Panc1 (cell line): ENCODE measurements at places on chromosomes 12 and 14. TPM values are rescaled to one million over a fixed set of nuclear protein-coding genes. Genes with fewer than 3 reads are reported as not detected.

ACRBP gene
- total RNA-seq = 0.54 TPM

GRCh38 chr14:103444837-103445524 lies 59.8 kb downstream of the MARK3 start:
- DNase-seq = no peak

CRACR2A gene
- 0.92 TPM for total RNA-seq

BDKRB2 gene
- 0.05 TPM for total RNA-seq

DNA sequence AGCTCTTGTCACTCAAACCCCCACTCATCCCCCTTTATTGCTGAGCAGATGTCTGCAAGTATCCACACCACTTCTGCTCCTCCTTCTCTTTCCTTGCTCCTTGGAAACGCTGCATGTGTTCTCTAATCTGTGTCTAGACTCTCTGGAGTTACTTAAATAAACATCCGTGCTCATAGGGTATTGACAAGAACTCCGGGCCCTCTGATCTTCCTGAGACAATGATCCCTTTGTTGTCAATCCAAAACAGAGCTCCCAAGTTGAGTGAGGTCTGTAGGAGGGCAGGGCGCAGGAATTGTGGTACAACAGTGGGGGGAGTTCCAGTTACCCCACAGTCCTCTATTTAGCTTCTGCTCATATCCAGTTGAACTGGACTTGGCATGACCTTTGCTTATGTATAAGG lies 489.0 kb downstream of the SNAPC1 start:
- DNase-seq = no peak

GRCh38 chr12:128771681-128772080 lies 52.1 kb downstream of the SLC15A4 start:
- DNase-seq = no peak

DNA sequence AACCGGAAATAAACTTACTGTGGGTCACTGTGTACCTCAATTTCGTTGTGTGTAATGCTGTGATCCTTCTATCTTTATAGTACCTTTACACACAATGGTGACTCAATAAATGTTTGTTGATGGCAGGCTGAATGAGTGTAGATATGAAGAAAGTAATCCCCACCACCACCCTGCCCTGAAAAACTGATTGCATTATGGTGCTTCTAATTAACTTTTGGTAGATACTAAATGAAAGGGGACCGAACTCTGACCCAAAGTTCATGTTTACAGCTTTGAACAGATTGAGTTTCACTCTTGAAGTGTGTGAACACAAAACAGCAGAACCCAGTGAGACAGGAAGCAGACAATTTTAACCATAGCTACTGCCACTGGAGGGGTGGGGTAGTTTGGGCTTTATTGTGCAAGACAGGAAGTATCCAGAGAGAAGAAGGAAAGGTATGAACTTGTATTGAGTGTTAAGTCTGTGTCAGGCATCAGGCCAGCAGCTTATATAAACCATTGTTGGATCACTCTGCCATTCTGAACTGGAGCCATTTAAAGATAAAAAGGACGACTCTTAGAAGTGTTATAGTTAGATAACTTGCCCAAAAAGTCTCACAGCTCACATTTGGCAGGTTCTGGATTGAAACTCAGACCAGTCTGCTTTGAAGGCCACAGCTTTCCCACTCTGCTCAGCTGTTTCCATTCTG lies 197.0 kb upstream of the AMIGO2 start:
- no peak for DNase-seq

ASCL1 gene
- not detected for total RNA-seq

ACYP1 gene
- total RNA-seq = 21.3 TPM

DNA sequence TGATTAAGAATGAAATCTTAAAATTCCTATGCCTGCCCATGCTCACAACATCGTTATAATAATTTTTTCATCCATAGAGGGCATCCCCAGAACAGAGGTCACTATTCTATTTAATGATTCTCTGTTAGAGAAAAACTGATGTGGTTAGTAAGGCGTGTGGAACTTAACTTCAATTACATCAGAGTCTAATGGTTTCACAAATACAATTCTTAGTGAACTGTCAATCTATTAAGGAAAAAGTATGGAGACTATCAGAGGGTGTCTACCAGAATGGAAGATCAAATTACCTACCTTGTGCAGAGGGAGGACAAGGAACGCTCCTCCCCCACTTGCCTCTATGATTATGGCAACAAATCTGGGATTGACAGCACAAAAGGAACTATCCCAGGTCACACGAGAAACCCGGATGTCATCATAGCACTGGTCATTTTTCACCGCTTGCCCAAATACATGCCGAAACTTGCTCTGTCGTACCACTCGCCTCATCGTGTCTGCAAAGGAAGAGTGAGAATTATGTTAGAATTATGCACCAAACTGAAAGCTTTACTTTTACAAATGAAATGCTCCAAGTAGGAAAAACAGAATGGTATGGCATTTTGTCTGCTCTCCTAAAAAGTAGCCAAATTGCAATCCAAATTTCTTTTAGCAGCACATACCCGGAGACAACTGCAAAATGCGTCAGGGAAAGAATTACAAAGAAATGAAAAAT lies 30.3 kb downstream of the CORO1C start:
- no peak for DNase-seq

GRCh38 chr12:46267825-46268582 lies 839 bp downstream of the SLC38A1 start:
- no peak for DNase-seq

DNA sequence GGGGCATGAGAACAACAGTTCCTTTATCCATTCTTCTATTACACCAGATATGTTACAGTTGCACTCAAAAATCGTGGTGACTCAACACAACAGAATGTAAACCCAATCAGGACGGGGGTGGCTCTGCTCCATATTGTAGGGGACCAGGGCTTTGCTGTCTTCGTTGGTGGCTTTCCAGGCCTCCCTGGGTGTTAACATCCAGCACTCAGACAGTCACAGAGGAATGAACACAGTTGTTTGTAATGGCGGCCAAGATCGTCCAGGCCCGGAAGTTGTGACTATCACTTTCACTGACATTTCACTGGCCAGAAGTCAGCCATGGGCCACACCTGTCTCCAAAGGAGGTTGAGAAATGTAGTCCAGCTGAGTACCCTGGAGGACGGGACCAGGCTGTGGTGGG lies 204.1 kb downstream of the CACNA1C start:
- no peak for DNase-seq

DNA sequence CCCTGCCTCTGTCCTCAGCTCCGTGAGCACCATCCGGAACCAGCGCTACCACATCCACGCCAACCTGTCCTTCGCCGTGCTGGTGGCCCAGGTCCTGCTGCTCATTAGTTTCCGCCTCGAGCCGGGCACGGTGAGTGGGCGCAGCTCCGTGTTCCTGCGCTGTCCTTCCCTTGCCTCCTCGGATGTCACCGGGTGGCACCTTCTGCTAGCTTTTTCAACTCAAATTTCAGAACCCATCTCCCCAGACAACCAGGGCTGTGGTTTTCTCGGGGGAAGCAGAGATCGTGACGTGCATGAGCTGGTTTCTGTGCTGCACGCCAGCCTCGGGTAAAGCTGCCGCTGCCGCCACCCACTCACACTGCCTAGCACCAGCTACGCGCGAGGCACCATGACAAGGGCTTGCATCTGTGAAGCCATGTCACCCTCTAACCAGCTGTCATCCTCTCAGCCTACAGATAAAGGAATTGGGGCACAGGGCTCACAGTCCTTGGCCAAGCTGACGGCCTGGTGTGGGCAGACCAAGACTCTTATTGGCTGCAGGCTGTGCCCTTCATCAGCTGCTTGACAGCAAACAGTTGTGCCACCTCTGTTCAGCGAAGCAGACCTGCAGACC lies 152.1 kb downstream of the ADGRD1 start:
- DNase-seq = no peak

- DNase-seq = no peak
These were observed 132.6 kb downstream of the ITPR2 start for GRCh38 chr12:26700430-26700829.

DNA sequence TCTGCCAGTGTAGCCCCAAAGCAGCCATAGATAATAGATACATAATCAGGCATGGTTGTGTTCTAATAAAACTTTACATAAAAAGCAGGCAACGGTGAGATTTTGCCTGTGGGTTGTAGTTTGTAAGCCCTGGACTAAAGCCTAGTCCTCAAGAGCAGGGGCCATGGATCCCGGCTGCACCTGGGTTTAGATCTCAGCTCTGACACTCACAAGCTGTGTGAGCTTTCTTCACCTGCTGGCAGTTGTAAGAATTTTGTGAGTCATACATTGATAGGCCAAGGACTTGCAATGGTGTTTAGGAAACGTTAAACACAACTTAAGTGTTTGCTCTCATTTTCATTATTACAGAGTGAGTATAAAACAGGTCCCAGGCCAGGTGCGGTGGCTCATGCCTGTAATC lies 395.8 kb upstream of the TBX3 start:
- no peak for DNase-seq

NFATC4 gene
- 0.36 TPM for total RNA-seq

LRRC10 gene
- total RNA-seq = not detected

DNA sequence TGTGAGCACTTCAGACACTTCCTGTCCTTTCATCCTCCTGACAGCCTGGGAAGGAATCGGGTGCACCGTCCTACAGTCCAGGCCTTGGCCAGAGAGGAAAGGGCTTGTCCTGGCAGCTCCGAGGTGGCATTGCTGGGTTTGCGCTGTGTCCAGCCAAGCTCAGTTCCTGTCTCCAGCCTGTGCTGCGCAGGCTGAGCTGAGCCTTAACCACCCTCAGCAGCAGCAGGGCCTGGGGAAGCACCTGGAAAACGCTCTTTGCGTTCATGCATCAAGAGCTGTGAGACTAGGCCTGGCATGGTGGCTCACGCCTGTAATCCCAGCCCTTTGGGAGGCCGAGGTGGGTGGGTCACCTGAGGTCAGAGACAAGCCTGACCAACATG lies 33.7 kb upstream of the EML1 start:
- no peak for DNase-seq

GRCh38 chr14:90062822-90063539 lies 1.2 kb downstream of the KCNK13 start:
- DNase-seq = no peak

DNA sequence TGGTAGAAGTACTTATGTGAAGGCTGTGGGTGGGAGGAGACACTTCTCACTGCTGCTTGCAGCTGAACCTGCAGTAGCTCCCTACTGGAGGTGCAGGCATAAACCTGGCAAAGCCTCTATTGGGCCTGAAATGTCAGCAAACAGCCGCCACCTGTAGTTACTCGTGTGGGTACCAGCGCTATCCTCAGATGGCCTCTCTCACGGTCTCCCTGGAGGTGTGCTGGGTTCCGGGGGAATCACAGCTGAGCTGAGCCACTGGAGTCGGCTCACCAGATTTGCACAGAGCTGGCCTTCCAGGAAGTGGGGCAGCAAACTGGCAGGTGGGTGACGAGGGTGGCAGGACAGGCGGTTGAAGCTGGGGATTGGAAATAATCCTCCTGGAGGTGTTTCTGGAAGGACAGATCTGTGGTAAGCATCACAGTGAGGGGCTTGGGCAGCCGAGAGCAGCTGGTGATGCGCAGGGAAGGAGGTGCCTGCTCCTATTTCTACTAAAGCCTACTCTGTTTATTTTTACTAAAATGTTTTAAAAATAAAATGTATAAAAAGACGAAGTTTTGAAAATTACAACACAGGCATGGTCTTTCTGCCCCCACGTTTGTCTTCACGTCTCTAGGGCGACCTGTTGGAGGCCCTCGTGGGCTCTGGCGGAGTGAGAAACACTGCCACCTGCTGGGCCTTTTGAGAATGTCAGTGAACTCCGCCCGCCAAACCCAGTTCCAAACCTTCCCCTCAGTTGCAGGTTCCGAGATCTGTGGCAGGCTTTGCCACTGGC lies 67.8 kb upstream of the PLEKHG3 start:
- DNase-seq = peak; percentile 28

LRRC23 gene
- total RNA-seq = 6.5 TPM

DNA sequence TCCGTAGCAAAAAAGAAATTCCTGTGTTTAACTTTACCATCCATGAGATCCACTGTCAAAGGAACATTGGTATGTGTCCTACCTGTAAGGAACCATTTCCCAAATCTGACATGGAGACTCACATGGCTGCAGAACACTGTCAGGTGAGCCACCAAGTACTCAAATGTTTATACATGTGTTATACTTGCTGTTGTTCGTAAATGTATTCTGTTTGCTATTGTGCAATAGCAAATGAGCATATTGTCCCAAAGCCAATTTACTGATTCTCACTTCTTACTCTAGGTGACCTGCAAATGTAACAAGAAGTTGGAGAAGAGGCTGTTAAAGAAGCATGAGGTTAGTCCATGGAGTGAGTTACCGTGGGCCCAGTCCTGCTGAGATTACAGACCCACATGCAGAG lies 9.4 kb downstream of the TRAFD1 start:
- no peak for DNase-seq

- DNase-seq = no peak
These were observed 5.6 kb upstream of the MYL6B start for GRCh38 chr12:56146492-56147460.

GRCh38 chr14:105348945-105349699 lies 34.6 kb downstream of the PACS2 start:
- DNase-seq = no peak
